ENCODE measurements at places on chromosomes 5 and 9.

GRCh38 chr9:2269778-2270177 is 254.6 kb downstream of the SMARCA2 start:
- no peak for DNase-seq

GRCh38 chr5:91175708-91176107 is 207.4 kb downstream of the ARRDC3 start:
- no peak for DNase-seq

DNA sequence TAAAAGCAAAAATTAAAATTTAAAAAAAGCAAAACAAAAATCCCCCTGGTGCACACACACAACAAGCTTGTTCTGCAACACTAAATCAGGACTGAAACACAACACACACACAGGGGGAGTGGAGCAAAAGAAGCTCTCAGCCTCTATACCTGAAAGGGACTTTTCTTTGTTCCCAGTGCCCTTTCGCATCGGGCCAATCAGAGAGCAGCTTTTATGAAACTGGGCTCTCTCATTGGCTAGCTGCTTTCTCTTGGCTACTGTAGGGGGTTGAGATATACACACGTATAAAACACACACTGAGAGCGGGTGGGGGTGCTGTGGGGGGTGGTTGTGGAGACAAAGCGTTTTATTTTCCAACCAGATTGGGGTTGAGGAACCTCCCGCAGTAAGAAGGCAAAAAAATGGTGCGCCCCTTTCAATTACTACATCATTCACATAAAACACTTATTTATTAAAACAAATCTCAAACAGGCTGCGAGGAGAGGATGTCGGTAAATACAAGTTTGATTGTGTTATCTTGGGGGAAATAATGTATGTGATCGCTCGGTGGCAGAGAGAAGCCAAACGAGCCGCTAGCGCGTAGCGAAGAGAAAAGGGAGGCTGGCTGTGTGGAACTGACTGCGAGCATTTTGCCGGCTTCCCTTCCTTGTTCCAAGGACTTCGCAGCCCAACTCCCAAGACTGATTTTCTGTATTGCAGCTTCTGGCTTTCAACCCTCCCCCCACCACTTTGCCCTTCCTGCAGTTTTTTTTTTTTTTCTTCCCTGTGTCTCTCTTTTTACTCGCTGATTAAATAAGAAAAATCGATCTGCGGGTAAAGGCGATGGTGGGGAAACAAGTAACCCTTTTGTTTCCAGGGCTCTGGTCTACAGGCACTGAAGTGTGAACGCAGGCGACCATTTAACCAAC is 2.5 kb upstream of the ZNF608 start:
- DNase-seq, result peak; percentile 47

GRCh38 chr9:78782858-78783257 is 485.9 kb downstream of the PSAT1 start:
- DNase-seq, result no peak

DNA sequence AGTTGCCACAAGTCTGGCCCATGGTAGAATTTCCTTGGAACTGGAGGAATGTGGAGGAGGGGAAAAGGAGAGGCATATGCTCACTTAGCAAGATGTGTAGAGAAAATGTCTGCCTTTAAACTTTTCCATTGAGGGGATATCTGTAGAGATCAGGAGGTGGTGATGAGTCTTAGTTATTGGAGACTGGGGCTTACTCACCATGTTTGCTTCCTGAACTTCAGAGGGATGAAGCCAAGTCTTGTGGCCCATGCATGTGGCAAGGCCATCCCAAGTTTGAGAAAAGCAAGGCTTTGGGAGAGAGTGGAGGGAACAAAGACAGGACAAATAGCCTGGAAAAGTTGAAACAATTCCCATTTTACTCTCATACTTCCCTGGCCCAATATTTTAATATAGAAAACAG is 124.5 kb downstream of the GDNF start:
- DNase-seq, result no peak

DNA sequence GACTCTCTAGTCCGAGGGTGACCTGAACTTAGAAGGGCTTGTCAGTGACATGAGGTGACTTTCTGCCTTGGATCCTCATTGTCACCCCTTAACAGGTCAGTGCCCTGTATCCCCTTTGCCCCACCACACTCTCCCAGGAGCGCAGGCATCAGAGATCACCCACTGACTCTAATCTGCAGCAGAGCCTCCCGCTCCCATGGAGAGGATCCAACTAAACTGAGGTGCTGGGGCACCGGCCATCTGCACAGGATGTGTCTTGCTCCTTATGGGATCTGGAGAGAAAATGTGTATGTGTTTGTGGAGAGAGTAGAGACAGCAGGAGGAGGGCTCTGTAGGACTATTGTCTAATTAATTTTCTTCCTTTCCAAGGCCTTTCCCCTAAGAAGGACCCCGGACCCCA is 213.7 kb downstream of the ROR2 start:
- no peak for DNase-seq

- DNase-seq, result no peak
Measured at GRCh38 chr5:167412556-167412955, 878.9 kb upstream of the WWC1 start.

GRCh38 chr9:18208166-18209059 is 265.5 kb upstream of the ADAMTSL1 start:
- no peak for DNase-seq

DNA sequence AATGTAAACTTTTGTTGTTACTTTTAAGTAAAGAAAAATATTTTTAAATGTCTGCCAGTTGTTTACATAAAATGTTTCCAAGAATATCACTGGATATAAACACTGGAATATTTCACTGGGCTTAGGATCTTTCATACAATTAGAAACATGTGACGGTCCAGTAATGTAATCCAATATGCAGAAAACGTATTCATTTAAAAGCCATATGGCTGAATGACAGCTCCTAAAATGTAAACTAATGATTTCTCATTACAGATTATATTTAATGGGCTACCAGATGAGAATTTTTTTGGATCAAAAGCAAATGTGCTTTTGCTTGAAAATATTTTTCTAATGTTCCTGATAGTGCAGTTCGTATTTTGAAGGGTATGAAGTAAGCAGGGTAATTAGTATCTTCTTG is 124.3 kb downstream of the TTC39B start:
- no peak for DNase-seq

GRCh38 chr5:113029614-113030013 is 53.0 kb downstream of the DCP2 start:
- DNase-seq, result no peak

GRCh38 chr9:136984464-136985026 is 1.8 kb downstream of the LCNL1 start:
- no peak for DNase-seq

GRCh38 chr5:67377631-67378030 is 181.0 kb upstream of the CD180 start:
- no peak for DNase-seq

DNA sequence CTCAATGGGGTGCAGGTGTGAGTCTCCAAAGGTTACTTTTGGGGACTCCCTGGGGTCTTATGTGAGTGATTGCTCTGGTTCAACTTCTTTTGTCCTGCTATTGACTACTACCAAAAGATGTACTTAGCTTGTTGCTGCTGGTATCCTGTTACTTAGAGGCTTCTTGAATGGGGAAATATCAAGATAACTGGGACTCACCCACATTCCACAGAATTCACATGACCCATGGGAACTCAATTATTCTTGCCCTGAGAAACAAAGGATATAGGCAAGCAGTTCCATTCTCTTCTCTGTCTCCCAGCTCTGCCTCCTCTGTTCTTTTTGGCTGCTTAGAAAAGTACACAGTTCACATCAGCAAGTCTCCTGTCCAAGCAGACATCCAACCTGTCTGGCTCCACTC is 105.9 kb downstream of the UNC13B start:
- DNase-seq, result no peak

DNA sequence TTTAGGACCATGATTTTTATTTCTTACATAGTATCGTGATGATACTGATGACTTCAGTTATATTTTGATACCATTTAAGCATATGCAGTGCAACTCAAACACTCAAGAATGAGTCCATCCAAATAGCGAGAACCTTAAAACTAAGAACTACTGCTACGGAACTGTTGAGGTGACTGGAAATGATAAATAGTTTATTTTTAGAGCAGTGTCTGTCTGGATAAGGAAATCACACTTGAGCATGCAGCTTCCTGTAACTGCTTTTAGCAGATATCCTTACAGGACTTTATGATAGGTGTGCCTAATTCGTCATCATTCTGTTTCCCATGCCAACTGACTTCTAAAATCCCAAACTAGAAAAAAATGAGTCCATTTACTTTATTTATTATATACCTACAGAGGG is 85.5 kb downstream of the ADGRV1 start:
- no peak for DNase-seq
